Chondrocyte (in vitro differentiated cells): ENCODE measurements at places on chromosomes 11 and 22.

DNA sequence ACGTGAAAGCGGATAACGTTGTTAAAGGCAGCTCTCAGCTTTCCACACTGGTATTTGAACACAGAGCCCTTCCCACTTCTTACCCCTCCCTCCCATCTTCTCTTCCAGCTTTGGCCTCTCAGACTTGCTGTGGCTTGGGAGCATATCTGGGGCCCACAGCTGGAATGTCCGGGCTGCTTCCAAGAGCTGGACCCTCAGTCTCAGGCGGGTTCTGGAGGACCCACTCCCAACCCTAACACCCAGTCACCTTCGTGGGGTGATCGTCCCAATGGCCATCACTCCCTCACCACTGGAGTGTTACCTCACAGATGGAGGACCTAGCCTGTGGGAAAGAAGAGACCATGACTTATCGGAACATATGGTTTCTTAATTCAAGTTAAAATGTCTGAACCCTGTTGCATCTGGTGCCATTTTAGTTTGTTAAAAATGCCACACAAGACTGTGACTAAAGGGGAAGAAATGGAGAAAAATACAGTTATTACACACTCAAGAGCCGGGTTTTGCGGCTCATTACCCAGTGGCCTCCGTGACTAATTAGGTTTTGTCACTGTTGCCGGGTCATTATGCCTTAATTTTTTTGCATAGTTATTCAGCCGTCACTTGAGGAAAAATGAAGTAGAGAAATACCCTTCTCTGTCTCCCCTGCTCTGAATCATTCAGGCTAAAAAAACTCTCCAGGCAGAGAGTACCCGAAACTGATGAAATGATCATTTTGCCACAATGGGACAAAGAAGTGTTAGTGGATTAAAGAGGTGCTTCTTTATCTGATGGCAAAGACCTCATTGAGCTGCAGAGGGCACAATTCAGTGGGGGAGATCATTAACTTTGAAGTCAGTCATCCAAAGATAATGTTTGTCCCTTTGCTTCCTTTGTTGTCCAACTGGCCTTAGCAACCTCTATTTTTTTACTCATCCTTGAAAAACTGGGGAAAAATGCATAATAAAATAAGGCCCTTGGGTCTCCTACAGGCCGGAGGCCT lies 87.2 kb upstream of the HTATIP2 start:
- DNase-seq, result no peak

GRCh38 chr11:1224491-1225385 lies 1.9 kb downstream of the MUC5B start:
- DNase-seq, result peak; percentile 82

GRCh38 chr11:109604481-109605400 lies 182.8 kb downstream of the C11orf87 start:
- no peak for DNase-seq

GRCh38 chr11:128859563-128860441 lies 7.3 kb downstream of the KCNJ1 start:
- DNase-seq, result no peak

DNA sequence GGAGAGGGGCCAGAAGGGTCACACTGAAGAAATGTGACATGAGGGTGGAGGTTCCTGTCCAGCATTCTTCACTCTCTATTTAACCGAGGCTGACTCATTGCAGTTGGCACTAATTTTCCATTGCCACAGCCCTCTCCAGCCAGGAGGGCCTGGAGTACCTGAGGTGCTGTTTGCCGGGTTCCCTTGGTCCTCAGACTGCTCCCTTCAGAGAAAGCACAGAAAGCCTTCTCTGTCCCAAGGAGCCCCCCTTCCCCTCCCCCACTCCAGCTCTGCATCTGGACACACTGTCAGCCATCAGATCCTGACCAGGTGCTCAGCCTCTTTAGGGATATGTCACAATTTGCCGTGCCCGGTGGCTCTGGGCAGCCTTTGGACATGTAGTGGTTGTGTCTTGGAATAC lies 3.2 kb upstream of the C11orf91 start:
- peak; percentile 44 for DNase-seq

GRCh38 chr11:62603072-62603408 lies 1.4 kb upstream of the MTA2 start:
- no peak for DNase-seq

DNA sequence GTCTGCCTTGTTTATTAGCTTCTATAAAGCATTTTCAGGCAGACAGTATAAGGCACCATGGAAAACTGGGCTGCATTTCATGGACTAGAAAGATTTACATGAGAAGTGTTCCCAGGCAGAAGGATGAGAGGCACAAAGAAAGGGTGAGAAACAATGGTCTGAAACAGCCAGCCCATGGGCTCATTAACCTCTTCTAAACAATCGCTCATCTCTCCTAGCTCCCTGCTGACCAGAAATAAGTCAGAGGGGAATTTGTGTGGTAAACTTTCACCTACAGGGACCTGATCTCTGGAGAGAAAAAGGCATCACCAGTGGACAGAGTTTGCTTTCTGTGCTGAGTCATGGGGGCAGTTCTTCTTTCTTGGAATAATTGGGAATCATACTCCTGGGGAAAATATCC lies 51.8 kb upstream of the KIRREL3 start:
- no peak for DNase-seq

DNA sequence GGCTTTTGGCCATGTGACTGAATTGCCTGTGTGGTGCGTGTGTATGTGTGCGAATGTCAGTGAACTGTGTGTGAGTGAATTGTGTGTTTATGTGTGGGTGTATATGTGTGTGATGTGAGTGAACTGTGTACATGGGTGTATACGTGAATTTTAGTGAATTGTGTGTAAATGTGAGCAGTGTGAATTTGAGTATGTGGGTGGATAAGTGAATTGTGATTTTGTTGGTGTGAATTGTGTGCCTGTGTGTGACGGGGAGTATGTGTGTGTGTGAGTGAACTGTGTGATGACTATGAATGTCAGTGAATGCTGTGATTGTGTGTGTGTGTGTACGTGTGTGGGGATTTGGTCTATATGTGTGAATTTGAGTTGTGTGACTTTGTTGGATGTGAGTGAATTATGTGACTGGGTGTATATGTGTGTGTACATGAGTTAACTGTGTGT lies 3.5 kb downstream of the DDTL start:
- DNase-seq, result no peak

- no peak for DNase-seq
Measured at GRCh38 chr11:35035894-35036408, 103.0 kb upstream of the CD44 start.

GRCh38 chr11:77205467-77206263 lies 77.6 kb downstream of the MYO7A start:
- DNase-seq, result peak; percentile 88

- DNase-seq, result peak; percentile 89
Measured at GRCh38 chr22:23837911-23838680, 710 bp downstream of the DERL3 start.

DNA sequence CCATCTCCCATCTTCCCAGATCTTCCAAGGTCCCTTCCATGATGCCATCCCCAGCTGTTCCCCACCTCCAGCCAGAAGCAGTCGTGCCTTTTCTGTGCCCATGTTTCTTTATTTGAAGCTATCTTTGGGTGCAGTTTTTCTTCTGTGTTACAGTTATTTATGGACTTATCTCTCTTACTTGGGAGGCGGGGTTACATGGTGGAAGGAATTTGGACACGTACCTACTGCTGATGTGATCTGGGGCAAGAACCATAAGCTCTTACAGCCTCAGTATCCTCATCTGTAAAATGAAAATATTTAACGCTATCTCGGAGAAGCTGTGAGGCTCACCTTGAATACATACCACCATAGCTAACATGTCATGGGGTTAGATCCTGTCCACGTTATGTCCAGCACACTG lies 98.9 kb downstream of the ZBTB16 start:
- DNase-seq, result no peak

- no peak for DNase-seq
Measured at GRCh38 chr11:134656861-134657540, 245.0 kb upstream of the B3GAT1 start.

DNA sequence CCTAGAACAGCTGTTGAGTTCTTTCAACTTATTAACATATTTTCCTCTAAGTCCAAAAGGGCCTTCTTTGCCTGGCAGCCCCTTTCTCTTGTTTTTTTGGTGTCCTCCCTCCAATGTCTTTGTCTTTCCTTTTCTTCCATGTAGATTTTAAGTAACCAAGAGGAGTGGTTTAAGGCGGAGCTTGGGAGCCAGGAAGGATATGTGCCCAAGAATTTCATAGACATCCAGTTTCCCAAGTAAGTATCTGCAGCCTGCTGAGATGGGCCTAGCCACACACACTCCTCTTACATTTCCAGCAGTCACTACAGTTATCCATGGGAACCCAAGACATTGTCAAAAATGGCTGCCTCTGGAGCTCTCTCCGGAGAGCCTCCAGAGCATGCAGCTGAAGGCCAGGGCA lies 4.5 kb upstream of the TMA7B start:
- no peak for DNase-seq

- no peak for DNase-seq
Measured at GRCh38 chr11:126491092-126491491, 135.6 kb downstream of the ST3GAL4 start.

- peak; percentile 69 for DNase-seq
Measured at GRCh38 chr22:43886231-43886630, 5.6 kb downstream of the PNPLA5 start.

DNA sequence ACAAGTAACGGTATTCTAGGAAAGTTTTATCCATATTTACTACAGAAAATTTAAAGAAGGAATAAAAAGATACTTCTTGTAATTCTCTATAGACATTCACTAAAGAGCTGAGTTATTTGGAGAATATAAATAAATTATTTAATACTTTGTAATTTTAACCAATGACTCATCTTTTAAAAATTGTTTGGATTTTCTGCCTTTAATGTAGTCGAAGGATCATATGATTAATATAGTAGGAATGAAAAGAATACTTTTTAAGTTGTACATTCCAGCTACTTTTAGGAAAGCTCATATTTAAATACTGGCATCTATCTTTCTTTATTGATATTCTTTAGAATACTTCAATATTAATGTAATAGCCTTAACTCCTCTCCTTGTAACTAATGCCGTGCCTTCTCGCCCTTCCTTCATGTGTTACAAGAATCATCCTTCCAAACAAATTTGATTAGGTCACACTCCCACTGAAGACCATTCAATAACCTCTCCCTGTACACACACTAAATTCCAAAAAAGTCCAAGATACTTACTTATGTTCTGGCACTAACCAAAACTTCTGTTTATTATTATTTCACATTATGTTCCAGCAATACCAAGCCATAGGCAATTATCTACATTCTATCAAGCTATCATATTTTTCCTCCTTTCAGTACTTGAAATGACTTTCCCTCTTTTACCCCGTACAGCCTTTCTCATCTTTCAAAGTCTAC lies 501.9 kb downstream of the CNTN5 start:
- no peak for DNase-seq

- no peak for DNase-seq
Measured at GRCh38 chr11:35792148-35792845, 129.7 kb downstream of the TRIM44 start.

DNA sequence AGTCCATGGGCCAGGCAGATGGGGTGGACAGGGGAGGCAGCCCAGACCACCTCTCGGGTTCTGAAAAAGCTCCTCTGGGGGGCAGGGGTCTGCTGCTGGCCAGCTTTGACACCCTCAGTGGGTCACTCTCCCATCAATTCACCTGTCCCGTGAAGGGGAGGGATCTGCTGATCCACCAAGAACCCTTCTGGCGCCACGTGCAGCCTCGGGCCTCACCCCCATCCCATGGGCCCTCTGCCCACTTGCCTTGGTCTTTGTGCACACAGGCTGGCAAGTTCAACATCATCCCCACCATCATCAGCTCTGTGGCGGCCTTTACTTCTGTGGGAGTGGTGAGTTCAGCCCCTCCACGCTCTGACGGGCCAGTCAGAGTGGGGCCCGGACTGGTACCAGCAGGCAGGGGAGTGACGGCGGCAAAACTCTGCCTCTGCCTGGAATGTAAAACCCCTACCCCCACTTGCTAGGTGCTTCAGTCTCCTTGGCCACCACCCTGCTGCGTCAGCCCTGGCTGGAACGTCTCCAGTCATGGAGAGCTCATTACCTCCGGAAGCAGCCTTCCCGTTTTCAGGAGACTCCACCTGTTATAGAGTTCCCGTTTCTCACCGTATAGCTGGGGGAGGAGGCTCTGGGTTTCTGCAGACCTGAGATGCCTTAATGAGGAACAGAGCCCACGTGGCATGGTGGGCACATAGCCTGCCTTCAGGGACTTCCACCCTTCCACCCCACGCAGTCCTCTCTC lies 12.7 kb downstream of the PRG3 start:
- DNase-seq, result no peak

GRCh38 chr11:35045236-35045820 lies 93.6 kb upstream of the CD44 start:
- DNase-seq, result no peak

- DNase-seq, result no peak
Measured at GRCh38 chr22:44604991-44605390, 97.0 kb upstream of the PRR5 start.

DNA sequence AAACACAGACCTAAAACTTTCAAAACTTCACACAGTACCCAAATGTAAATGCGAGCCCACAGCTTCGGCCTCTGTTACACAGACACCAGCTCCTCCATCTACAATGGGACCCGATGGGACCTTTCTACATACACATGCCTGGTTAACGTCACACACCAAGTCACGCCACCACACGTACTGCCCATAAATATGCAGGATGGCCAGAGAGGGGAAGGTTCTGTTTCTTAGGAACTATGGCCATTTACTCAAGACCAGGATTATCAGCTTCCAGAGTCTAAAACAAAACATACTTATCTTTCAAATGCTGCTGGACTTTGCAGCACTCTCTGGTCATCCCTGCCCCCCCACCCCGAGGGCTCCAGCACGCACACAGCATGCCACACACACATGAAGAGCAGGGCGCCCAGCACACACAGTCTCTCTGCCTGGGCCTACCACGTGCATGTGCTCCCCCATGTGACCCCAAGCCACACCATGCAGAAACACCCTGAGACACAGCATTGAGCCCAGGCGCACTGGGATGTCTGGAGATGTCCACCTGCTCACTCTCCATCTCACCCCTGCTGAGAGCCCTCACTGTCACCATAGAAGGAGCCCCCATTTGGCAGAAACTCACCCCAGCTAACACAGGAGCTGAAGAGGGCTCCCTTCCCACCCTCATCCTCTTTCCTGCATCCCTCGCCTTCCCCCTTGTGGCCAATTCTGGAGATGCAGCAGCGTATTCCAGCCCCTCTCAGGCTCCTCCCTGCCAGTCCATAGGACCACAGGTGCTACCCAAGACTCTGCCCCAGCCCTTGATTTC lies 61.8 kb downstream of the SLC22A12 start:
- no peak for DNase-seq

DNA sequence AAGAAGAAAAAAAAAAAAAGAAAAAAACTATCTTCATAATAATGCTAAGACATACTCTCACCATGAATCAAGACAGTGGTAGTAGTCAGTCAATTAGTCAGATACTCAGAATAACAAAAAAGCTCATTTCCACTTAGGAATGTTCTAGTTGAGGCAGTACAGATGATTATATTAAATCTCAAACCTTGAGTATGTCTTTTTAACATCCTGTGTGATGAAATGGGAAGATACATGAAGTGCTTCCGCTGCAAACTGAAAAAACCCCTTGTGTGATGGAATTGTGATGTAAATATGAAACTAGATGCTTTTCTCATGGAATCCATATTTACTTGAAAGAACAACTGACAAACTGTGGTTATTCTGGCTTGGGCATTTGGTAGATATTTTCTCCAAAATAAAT lies 13.7 kb downstream of the AMOTL1 start:
- no peak for DNase-seq
